Activated T-helper 17 cell treated with anti-CD3 and anti-CD28 coated beads, Interleukin-2, amount 50 U/mL, for 72 hours (primary cell): ENCODE measurements at places on chromosomes 11 and 22. TPM values are rescaled to one million over a fixed set of nuclear protein-coding genes. Genes with fewer than 3 reads are reported as not detected.

DNA sequence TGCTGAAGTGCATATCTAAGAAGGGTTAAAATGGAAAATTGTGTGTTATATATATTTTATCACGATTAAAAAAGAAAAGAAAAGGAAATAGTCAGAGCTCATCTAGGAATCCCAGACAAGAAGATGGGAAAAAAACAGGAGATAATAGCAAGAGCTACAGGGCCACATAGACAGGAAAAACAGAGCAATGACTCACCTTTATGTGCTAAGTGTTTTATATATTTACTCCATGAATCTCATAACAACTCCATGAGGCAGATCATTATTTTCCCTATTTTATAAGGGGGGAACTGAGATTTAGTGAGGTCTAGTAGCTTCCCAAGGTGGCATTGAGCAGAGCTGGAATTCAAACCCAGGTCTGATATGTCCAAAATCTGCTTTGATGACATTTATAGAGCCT is 18.1 kb upstream of the ELF5 start:
- H3K36me3 ChIP-seq, result no peaks in the 10 kb centered on the region
- H3K27ac ChIP-seq, result no peak overlapping the region
- H3K4me3 ChIP-seq, result no peak overlapping the region
- no peaks in the 10 kb centered on the region for H3K4me1 ChIP-seq

DNA sequence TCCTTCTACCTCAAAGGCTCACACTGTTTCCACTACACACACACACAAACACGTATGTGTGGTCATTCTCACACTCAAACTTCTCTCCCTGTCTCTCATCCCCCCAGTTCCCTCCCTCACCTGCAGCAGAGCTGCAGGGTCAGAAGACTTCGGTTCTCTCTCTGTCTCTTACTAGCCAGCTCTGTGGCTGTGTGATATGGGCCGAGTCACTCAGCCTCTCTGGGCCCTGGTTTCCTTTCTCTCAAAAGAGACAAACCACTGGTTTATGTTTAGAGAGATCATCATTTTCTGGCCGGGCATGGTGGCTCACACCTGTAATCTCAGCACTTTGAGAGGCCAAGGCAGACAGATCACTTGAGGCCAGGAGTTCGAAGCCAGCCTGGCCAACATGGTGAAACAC is 21.1 kb downstream of the TSPAN18 start:
- peaks cover 17% of the 10 kb centered on the region for H3K4me1 ChIP-seq
- ATAC-seq, result peak; percentile 74
- H3K27ac ChIP-seq, result peak overlapping the region; percentile 73
- no peaks in the 10 kb centered on the region for H3K36me3 ChIP-seq

GRCh38 chr11:68932358-68932757 is 28.7 kb downstream of the IGHMBP2 start:
- no peak overlapping the region for H3K27ac ChIP-seq
- H3K4me1 ChIP-seq, result peaks cover 6% of the 10 kb centered on the region
- no peak overlapping the region for H3K4me3 ChIP-seq
- H3K27me3 ChIP-seq, result no peaks in the 10 kb centered on the region
- peaks cover 49% of the 10 kb centered on the region for H3K36me3 ChIP-seq

- no peak for ATAC-seq
- no peak overlapping the region for H3K27ac ChIP-seq
- H3K27me3 ChIP-seq, result peaks cover 16% of the 10 kb centered on the region
- peaks cover 10% of the 10 kb centered on the region for H3K36me3 ChIP-seq
- peaks cover 15% of the 10 kb centered on the region for H3K4me1 ChIP-seq
Measured at GRCh38 chr11:65785319-65786007, 1.4 kb upstream of the OVOL1 start.

DNA sequence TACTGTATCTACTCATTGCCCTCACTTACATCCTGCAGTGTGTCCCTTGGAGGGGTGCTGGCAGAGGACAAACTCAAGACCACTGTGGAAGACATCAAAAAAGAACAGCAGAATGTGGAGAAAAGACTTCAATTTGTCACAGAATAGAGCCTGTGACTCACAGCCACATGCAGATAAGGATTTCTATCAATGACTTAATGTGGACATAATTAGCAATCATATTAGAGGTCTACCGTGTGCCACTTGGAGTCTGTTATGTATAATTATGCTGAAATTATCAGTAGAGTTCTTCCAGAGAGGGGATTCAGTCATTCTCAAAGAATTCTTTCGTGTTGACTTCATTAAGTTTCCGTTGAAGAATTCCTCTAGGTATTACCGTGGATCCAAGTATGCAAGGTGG is 473.5 kb downstream of the MIAT start:
- no peak for ATAC-seq
- peaks cover 24% of the 10 kb centered on the region for H3K27me3 ChIP-seq
- H3K4me3 ChIP-seq, result no peak overlapping the region
- H3K4me1 ChIP-seq, result no peaks in the 10 kb centered on the region
- H3K27ac ChIP-seq, result no peak overlapping the region

Gene FAM180B
- not detected for total RNA-seq

Gene LRP4
- 0.11 TPM for total RNA-seq

Gene JHY
- 1.5 TPM for total RNA-seq
